ENCODE measurements at places on chromosomes 5 and 9. TPM values are rescaled to one million over a fixed set of nuclear protein-coding genes. Genes with fewer than 3 reads are reported as not detected.

GRCh38 chr5:171469326-171469725 is 49.9 kb downstream of the FGF18 start:
- H3K36me3 ChIP-seq = no peaks in the 10 kb centered on the region
- H3K27ac ChIP-seq = no peak overlapping the region
- H3K4me1 ChIP-seq = no peaks in the 10 kb centered on the region
- H3K27me3 ChIP-seq = no peaks in the 10 kb centered on the region
- no peak for DNase-seq

GRCh38 chr9:96450613-96451528 is 902 bp downstream of the HABP4 start:
- H3K4me1 ChIP-seq = peaks cover 28% of the 10 kb centered on the region
- peak; percentile 84 for DNase-seq
- peak overlapping the region; percentile 85 for H3K27ac ChIP-seq
- no peaks in the 10 kb centered on the region for H3K36me3 ChIP-seq

GRCh38 chr9:131605770-131606590 is 60.7 kb downstream of the PRRT1B start:
- no peak for DNase-seq
- H3K27me3 ChIP-seq = no peaks in the 10 kb centered on the region
- H3K4me1 ChIP-seq = peaks cover 35% of the 10 kb centered on the region
- peak overlapping the region; percentile 1 for H3K27ac ChIP-seq
- peaks cover 18% of the 10 kb centered on the region for H3K36me3 ChIP-seq

DNA sequence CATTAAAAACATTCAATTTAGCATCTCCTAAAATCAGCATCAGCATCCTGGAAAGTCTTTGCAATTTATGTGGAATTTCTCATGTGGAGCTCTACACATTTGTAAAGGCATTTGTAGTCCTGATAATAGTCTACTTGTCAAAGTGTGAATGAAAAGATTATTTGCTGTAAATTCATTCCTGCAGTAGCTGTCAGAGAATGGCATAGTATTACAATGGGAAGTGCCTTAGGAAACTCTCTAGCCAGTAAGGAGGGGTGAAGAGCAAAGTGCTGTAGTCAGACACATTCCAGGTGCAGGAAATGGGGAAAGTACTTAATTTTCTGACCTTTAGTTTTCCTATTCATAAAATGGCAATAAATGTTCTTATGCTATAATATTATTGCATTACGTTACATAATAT is 627.9 kb downstream of the KCTD16 start:
- H3K27me3 ChIP-seq = no peaks in the 10 kb centered on the region
- no peak overlapping the region for H3K27ac ChIP-seq
- H3K4me1 ChIP-seq = peaks cover 2% of the 10 kb centered on the region

- no peaks in the 10 kb centered on the region for H3K4me1 ChIP-seq
- no peak overlapping the region for H3K27ac ChIP-seq
- H3K4me3 ChIP-seq = no peak overlapping the region
- no peaks in the 10 kb centered on the region for H3K36me3 ChIP-seq
- DNase-seq = no peak
- H3K27me3 ChIP-seq = peaks cover 13% of the 10 kb centered on the region
These were observed 320.9 kb upstream of the KLF4 start for GRCh38 chr9:107810461-107810961.

GRCh38 chr5:157219491-157220271 is 39.0 kb downstream of the ITK start:
- no peak for DNase-seq
- no peaks in the 10 kb centered on the region for H3K36me3 ChIP-seq
- no peak overlapping the region for H3K4me3 ChIP-seq
- no peak overlapping the region for H3K27ac ChIP-seq
- no peaks in the 10 kb centered on the region for H3K4me1 ChIP-seq

Gene GPR107
- total RNA-seq = 57.0 TPM

GRCh38 chr9:112541685-112542084 is 55.1 kb downstream of the KIAA1958 start:
- no peaks in the 10 kb centered on the region for H3K27me3 ChIP-seq
- peaks cover 2% of the 10 kb centered on the region for H3K36me3 ChIP-seq
- no peak overlapping the region for H3K27ac ChIP-seq
- no peak overlapping the region for H3K4me3 ChIP-seq
- H3K4me1 ChIP-seq = peaks cover 7% of the 10 kb centered on the region

GRCh38 chr5:150060471-150060870 is 25.9 kb downstream of the CSF1R start:
- H3K4me1 ChIP-seq = peaks cover 30% of the 10 kb centered on the region
- DNase-seq = no peak
- no peak overlapping the region for H3K4me3 ChIP-seq
- H3K27ac ChIP-seq = no peak overlapping the region
- H3K27me3 ChIP-seq = no peaks in the 10 kb centered on the region

DNA sequence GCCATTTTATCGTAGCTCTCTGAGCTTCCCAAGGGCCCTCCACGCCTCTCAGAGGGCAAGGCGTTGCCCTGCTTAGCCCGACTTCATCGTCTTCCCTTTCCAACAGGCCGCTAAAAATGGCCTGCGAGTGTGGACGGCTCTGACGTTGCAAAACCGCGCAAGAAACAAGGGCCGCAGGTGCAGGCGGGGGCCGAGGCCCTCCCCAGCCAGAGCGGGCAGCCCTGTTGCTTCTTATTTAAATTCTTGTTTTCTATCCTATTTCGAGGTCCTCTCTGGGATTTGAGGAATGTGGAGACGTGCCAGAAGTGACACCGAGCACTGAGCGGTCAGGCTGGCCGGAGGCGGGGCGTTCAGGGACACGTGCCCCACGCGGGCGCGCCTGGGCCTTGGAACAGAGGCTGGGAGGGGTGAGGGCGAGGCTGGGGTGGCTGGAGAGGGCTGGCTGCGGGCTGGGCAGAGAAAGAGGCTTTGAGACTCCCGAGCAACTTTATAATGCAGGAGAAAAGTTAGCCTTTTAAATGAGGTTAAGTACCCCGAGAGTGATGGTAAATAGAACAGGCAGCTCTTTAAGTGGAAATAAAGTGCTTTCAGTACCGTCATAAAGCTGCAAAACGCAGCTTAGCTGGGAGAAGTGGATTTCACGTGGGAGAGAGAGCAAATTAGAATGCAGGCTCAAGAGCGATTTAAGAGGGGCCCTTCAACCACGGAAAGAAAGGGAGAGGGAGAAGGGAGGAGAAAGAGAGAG is 243.6 kb downstream of the AUH start:
- no peaks in the 10 kb centered on the region for H3K36me3 ChIP-seq
- peak overlapping the region; percentile 9 for H3K4me3 ChIP-seq
- H3K27ac ChIP-seq = peak overlapping the region; percentile 90
- DNase-seq = no peak
- H3K4me1 ChIP-seq = peaks cover 46% of the 10 kb centered on the region

DNA sequence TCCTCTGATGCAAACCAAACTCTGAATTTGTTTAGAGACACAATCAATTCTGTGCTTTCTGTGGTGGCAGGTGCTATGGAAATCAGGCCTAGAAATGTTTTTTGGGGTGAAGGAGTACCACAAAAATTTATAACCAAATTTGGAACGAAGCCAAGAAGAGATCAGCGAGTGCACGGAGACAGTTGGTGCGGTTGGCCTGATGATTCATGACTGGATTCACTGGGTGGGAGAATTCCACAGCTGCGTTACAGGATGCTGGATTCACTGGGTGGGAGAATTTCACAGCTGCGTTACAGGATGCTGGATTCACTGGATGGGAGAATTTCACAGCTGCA is 135.6 kb upstream of the IRX4 start:
- no peak overlapping the region for H3K27ac ChIP-seq
- H3K36me3 ChIP-seq = no peaks in the 10 kb centered on the region
- H3K4me1 ChIP-seq = no peaks in the 10 kb centered on the region
- H3K4me3 ChIP-seq = no peak overlapping the region
- DNase-seq = peak; percentile 30

Gene TIGD6
- total RNA-seq = 5.6 TPM

DNA sequence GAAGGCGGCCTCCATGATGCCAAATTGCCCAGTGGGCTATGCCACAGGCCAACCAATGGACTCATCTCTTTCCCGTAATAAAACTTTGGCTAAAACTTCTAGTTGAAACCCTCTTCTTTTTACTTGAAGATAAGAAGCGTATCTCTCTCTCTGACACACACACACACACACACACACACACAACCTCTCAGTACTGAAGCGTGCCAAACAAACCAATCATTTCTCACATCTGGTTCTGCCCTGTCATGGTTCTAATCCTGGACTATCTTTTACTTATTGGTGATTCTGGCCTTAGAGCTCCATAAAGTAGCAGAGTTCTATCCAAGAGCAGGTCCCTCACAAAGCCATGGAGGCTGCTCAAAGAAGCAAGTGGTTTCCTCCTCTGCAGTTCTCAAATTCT is 64.6 kb downstream of the PTCH1 start:
- H3K36me3 ChIP-seq = peaks cover 43% of the 10 kb centered on the region
- peaks cover 5% of the 10 kb centered on the region for H3K4me1 ChIP-seq
- H3K27me3 ChIP-seq = no peaks in the 10 kb centered on the region
- DNase-seq = no peak
- no peak overlapping the region for H3K4me3 ChIP-seq

Gene FAM221B
- total RNA-seq = not detected

All from osteocyte (in vitro differentiated cells).